Fibroblast of skin of back (primary cell): ENCODE measurements at places on chromosomes 11 and 22.

DNA sequence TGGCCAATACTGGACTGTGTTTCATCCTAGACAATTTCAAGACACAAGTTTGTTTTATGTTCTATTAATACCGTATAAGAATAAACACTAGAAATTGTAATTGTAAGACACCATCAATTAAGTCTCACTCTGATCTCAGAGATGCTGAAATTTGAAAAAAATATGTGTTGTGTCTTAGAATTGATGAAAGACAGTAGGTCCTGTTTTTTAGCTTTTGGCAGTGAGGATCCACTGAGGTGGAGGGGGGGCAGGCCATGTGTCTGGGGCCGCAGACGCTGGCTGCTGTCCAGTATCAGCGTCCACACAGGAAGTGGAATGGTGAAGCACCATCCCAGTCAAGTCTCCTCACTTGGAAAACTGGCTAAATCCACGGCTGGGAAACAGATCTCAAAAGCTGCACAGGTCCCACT lies 22.5 kb upstream of the ALG8 start:
- DNase-seq = peak; percentile 45

- peak; percentile 78 for DNase-seq
These were observed 30.4 kb downstream of the CBL start for GRCh38 chr11:119236490-119236889.

DNA sequence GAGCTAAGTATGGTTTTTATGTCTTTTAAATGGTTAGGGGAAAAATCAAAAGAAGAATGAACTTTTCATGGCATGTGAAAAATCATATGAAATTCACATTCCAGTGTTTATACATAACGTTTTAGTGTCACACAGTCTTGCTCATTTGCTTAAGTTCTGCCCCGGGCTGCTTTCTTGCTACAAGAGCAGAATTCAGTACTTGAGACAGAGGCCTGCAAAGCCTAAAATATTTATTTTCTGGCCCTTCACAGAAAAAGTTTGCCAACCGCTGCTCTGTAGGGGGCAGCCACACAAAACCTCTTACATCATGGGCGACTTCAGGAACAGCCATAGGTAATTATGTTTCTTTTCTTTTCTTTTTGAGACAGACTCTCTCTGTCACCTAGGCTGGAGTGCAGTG lies 1.0 kb upstream of the ATG2A start:
- peak; percentile 60 for DNase-seq

GRCh38 chr11:100235085-100235484 lies 452.0 kb upstream of the ARHGAP42 start:
- no peak for DNase-seq

- DNase-seq = no peak
These were observed 2.8 kb upstream of the ANO9 start for GRCh38 chr11:444396-445144.

- DNase-seq = peak; percentile 5
These were observed 195.9 kb downstream of the BCR start for GRCh38 chr22:23376256-23376655.

GRCh38 chr11:1050581-1051355 lies 14.2 kb upstream of the MUC6 start:
- DNase-seq = peak; percentile 44

GRCh38 chr11:1777737-1778136 lies 14.0 kb upstream of the CTSD start:
- DNase-seq = no peak

- peak; percentile 81 for DNase-seq
These were observed 167.2 kb upstream of the ZBED5 start for GRCh38 chr11:11025087-11025486.

DNA sequence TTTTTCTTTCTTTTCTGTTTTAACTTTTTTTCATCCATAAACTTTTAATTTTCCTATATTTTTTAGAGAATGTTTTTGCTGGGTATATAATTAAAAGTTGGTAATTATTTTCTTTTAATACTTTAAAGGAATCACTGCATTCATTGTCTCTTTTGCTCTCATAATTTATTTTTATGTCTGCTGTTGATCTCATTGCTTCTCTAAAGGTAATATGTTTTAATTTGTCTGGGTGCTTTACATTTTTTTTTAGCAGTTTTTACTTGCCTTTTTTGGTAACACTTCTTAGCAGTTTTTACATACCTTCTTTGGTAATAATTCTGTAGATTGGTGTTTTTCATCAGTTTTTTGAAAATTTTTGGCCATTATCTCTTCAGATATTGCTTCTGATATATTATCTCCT lies 89.4 kb upstream of the BMAL1 start:
- no peak for DNase-seq

DNA sequence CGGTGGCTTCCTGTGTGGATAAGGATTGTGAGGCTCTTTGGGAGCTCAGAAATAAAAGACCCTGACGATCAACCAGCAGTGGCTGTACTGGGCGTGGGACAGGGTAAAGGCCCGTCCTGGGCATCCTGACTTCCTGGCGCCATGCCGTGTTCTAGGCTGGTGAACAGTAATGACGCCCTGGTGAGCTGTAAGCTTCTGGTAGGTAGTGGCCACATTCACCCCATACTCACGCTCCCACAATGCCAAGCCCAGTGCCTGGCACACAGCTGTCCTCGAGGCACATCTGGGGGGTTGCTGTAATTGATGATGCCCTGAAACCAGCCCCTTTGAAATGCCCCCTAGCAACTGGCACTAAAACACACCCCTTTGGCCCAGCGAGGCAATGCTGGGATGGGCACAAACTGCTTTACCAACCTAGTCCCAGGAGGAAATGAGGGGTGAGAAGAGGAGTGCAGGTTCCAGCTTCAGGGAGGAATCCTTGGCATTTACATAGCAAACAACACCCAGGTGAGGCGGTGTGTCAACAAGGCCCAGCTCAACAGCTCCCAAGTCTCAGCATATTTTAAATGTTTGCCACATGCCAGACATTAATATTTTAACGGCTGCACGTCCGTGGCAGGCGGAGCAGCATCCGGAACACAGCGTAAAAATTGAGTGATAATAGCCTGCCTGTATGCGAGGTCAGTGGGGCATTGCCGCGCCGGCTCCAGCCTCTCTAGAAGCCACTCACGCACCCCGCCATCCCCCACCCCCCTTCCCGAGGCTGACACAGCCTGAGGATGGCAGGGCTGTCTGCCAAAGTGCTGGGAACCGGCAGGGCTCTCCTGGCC lies 79.3 kb downstream of the DSCAML1 start:
- no peak for DNase-seq

DNA sequence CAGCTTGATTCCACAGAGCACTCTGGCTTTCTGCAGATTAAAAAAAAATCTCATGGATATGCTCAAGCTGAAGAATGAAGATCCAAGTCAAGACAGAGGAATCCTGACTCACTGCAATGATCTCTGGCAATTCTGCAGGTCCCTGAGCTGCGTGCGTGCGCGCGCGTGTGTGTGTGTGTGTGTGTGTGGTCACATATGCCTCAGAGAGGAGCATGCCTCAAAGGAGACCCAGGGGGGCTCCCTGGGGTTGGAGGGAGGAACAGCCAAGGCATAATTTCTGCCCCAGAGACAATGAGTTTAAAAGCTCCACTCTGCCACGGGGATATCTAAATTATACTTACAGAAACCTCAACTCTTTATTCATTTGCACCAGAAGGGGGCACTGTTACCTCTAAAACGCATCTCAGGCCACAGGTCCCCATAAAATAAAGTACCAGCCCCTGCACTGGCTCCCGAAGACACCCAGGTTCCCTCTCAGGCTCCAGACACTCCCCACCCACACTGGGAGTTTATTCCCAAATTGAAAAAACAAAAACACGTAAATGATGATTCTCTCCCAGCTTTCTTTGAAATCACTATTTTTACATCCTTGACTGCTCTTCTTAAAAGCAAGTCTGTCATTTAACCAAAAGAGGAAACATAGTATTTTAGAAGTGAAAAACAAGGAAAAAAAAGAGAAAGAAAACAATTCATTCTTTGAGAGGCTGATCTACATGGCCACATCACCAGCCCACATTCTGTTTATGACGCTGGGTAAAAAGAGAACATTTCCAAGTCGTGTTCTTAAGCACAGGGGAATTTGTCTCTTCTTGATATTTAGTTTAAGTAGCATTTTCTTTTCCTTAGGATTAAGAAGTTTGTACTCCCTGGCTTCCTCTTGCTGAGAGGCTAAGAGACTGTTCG lies 401.0 kb downstream of the LARGE1 start:
- DNase-seq = peak; percentile 81

GRCh38 chr11:63765688-63766241 lies 2.8 kb downstream of the ZFTA start:
- no peak for DNase-seq

DNA sequence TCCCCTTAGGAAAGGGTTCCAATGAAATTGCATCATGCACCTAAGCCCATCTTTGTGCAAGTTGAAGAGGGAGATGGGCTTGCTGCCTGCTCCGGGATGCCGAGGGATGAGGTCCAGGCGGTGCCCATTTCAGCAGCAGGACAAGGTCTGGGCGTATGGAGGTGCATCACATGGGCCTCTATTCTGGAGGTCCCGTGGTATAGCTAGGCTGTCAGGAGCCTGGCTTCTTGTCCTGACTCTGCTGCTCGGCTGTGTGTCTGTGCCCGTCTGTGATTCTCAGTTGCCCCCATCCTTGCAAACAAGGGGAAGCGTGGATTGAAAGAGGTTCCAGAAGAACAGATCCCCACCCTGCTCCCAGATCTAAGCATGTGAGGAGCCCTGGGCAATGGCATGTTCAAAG lies 130.0 kb downstream of the OSBP2 start:
- no peak for DNase-seq

DNA sequence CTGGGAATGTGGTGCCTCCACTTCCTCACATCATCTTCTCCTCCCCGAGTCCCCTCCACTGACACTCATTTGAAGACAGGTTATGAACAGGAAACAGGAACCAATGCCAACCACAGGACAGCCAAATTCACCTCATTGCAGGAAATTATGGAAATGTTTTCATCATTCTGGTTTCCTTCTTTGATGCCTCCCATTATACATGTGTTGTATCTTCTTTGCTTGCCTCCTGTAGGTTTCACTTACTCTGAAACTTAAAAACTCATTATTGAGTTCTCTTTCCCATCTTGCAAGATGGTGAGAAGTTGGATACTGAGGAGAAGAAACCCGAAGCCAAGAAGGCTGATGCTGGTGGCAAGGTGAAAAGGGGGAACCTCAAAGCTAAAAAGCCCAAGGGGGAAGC lies 108.5 kb downstream of the PHF21B start:
- DNase-seq = no peak

GRCh38 chr11:10564696-10565318 lies 3.7 kb downstream of the LYVE1 start:
- DNase-seq = peak; percentile 37
